HEK293T (cell line): ENCODE measurements at places on chromosomes 12 and 14.

DNA sequence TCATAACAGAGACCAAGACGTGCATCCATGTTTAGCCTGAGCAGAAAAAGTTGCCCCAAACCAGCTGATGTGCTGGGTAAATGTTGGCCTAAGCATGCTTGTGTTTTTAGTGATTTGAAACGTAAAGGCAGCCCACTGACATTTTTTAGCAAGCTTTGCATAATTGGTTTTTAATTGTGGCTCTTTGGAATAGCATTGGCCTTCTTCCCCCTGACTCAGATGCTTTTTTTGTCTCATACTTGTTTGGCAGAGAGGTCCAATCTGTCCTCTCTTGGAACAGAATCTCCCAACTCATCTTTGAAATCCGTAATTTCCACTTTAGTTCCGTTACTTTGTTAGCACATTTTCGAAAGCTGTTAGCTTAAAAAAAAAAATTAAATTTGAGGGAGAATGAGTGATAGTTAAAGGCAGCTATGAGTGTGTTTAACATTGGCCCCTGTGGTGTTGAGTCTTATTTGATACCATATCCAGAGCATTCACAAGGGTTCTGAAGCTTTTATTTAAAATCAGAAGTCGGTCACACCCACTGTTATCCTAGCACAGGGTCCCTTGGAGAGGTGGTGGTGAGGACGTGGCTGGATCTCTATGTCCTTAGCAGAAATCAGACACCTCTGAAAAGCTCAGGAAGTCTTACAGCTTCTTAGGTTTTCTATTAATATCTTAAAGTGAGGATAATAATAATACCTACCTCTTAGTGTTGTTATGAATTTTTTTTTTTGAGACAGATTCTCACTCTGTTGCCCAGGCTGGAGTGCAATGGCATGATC lies 15.6 kb downstream of the JDP2 start:
- DNase-seq, result no peak

DNA sequence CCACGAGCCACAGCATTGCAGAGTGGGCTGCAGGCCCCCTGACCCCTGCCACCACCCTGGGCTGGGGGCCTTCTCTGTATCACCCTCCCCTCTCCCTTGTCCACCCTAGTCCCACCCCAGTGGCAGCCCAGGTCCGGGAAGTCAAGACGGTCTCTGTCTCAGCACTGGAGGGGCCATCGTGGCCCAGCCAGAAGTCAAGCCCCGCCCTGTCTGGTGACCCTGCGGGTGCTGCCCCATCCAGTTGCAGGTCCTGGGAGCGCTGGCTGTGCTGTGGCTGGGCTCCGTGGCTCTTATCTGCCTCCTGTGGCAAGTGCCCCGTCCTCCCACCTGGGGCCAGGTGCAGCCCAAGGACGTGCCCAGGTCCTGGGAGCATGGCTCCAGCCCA lies 2.7 kb downstream of the PLD4 start:
- no peak for DNase-seq

- peak; percentile 4 for DNase-seq
These were observed 597 bp downstream of the SOAT2 start for GRCh38 chr12:53103860-53104305.

DNA sequence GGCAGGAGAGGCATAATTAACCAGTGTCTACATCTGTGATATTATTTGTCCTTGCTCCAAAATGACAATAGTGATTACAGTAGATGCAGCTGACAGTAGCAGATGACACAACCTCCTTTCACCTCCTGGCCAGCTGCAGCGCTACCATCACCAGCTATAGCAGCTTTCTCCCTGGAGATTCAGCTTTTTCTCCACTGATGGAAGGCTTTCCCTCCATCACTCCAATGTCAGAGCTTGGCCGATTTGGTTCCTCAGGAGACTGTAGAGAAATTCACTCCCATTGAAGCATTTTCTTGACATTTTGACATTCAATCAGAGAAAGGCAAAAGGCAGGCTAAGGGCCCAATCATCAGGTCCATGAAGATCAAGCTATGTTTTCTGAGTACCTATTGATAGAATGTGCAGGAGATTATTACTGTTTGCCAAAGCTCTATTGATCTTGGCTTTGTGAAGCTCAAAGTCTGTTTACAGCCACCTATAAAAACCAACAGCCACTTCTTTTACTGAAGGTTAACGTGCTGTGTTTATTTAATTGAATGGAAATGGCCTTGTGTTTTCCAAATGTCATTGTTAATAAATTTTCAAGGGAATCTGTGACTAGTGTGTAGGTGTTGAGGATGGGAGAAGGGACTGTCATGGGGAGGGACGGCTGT lies 785.1 kb downstream of the DIO2 start:
- DNase-seq, result no peak

GRCh38 chr12:131351319-131352028 lies 359.4 kb upstream of the SFSWAP start:
- no peak for DNase-seq

GRCh38 chr12:104593482-104593881 lies 136.7 kb downstream of the CHST11 start:
- no peak for DNase-seq

DNA sequence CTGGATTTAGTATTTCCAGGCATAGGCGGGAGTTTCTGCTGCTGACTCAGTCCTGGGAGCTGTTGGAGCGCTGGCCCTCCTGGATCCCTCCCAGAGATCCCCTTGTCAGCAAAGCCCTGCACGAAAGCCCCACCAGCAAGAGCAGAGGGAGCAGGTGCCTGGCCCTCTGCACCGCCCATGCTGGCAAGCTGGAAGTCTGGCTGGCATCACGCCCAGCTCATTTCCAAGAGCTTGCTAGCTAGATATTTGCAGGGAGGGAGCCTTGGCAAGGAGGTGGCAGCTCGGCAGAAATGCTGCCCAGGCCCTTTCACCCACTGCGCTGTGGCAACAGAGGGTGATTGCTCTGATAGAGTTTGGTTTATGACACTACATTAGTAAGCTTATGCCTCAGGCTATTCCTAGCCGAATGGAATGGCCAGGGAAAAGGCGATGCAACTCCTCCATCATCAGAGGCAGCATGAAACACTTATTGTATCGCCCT lies 193.9 kb downstream of the EMP1 start:
- DNase-seq, result no peak

GRCh38 chr12:57176846-57177245 lies 29.4 kb upstream of the LRP1-AS start:
- no peak for DNase-seq

- DNase-seq, result no peak
These were observed 51.5 kb upstream of the RASSF3 start for GRCh38 chr12:64558754-64559153.
